ENCODE measurements at places on chromosomes 4 and X. TPM values are rescaled to one million over a fixed set of nuclear protein-coding genes. Genes with fewer than 3 reads are reported as not detected.

Gene IL13RA2
- 0.83 TPM for total RNA-seq

Gene CPLX1
- total RNA-seq: 6.7 TPM

Gene NXF2
- total RNA-seq: not detected

Gene CENPVL2
- not detected for total RNA-seq

Gene SSX3
- not detected for total RNA-seq

Gene PNMA5
- not detected for total RNA-seq

Gene SMAD1
- 43.7 TPM for total RNA-seq

Gene ZBTB49
- 11.9 TPM for total RNA-seq

Gene UGT2B11
- total RNA-seq: not detected

Gene ABCG2
- total RNA-seq: 6.3 TPM

Gene ATP8A1
- 12.5 TPM for total RNA-seq

Gene EDA
- total RNA-seq: 4.8 TPM

DNA sequence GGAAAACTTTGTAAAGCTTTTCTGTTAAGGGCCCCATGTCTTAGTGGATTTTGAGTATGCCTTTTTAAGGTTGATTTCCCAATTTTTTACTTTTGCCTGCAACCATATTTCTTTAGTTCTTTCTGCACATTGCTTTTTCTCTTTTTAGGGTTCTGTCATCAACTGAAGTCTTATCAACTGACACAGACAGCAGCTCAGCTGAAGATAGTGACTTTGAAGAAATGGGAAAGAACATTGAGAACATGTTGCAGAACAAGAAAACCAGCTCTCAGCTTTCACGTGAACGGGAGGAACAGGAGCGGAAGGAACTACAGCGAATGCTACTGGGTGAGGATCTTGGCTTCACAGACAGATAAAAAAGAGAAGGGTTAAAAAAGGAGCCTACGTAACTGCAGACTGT, 27.8 kb downstream of the TAF1 start:
- DNase-seq: no peak

DNA sequence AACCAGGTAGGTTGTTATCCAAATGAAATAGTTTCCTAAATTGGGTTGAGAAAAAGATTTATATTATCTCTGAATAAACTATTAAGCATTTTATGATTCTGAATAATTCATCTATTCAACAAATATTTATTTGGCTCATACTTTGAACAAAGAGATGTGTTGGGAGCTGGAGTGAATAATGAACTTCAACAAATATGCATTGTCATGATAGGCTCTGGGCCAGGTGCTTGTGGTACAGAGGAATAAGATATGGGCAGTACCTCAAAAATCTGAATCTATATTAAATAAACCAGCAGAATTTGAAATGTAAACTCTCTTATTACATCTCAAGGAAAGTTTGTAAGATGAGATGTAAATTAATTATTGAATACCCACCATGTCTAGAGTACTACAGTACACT, 75.7 kb upstream of the DCLK2 start:
- DNase-seq: no peak

DNA sequence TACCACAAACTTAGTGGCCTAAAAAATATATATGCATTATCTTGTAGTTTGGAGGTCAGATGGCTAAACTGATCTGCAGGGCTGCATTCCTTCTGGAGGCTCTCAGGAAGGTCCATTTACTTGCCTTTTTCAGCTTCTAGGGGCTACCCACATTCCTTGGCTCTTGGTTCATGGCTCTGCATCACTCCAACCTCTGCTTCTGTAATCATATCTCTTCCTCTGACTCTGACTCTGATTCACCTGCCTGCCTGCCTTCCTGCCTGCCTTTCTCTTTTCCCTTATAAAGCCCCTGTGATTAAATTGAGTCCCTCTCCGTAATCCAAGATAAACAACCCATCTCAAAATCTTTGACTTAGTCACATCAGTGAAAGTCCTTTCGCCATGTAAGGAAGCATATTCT, 25.0 kb upstream of the FRMPD4 start:
- DNase-seq: no peak

GRCh38 chr4:56701161-56701480, 20.0 kb upstream of the HOPX start:
- no peak for DNase-seq

- no peak for DNase-seq
Observed at GRCh38 chr4:161186750-161187149, 977.0 kb downstream of the FSTL5 start.

DNA sequence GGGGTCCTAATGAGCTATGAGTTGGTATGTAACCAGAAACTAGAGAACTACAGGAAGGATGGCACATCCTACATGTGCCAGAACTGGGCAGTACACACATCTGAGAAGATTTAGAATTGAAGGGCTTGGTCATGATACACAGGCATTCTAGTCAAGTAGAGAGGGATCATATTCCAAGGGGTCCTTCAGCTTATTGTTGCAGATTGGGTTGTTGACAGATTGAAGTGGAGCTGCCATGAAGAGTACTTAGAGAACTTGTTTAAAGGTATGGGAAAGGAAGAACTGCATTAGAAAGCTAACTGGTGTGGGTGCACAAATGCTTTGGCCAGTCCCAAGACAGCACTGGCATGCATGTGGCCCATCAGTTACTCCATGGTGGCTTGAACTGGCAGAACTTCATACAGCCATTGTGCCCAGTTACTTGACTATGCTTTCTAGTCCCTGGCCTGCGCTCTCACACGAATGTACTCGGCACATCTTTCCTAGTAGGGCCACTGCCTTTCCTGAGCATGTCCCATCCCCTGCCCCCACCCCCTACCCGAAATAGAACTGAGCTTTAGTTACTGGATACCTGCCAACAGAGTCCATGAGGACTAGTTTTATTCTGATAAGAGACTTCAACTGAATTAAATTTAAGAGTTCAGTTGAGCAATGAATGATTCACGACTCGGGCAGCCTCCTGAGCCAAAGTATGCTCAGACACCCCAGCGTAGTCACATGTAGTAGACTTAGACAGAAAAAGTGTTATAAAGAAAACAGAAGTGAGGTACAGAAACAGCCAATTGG, 64.0 kb downstream of the CCNG2 start:
- DNase-seq: no peak

GRCh38 chr4:26424838-26425237, 65.4 kb downstream of the CCKAR start:
- DNase-seq: no peak

DNA sequence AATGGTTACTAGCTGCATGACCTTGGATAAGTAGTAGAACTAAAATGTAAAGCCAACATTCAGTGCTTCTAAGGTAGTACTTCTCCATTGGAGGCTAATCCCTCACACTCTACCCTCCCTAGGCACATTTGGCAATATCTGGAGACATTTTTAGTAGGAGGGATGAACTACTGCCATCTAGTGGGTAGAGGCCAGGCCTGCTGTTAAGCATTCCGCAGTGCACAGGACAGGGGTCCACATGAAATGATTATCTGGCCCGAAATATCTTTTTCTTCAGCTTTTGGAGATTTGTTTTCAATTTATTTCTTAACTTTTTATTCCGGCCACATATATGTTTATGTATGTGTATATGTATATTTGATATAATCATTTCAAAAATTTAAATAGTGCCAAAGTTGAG, 36.0 kb upstream of the SPANXC start:
- DNase-seq: no peak

GRCh38 chr4:155795991-155796390, 37.2 kb downstream of the GUCY1B1 start:
- no peak for DNase-seq

DNA sequence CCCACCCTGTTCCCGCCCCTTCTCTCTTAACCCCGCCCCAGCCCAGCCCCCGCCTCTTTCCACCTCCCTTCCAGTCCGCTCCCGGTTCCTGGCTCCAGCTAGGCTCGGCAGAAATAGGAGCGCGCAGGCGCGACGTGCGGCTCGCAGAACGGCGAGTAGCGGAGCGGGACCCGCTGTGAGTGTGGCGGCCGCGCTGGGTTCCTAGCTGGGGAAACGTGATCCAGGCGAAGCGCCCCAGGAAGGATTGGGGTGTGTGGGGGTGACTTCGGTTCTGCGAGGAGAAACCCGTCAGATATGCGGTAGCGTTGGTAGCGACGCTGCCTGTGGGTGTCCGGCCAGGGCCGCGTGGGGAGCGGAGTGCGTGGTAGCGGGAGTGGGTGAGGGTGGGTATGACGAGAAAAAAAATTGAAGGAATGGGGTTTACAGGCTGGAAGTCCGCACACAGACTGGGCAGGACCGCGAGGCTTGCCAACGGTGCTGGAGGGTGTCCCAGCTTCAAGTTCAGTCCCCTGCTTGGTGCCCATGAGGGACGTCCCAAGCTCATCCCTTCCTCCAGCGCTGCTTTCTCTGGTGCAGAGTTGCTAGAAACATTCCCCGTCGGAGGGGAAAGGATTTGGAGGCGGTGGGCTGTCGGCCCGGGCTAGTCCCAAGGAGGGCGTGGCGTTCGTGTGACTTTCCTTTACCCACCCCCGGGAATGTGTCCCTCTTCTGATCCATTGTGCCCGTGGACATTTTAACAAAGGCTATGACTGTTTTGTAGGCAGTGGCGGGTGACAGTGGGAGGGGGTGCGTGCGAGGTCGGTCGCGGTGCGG, at the start of gene PRRG1:
Gene PRRG1, plus strand, starts transcription at position 144 of the 813 bp plus-strand sequence. CDS start 56,886 bp downstream, outside the sequence.
- DNase-seq: peak; percentile 73

DNA sequence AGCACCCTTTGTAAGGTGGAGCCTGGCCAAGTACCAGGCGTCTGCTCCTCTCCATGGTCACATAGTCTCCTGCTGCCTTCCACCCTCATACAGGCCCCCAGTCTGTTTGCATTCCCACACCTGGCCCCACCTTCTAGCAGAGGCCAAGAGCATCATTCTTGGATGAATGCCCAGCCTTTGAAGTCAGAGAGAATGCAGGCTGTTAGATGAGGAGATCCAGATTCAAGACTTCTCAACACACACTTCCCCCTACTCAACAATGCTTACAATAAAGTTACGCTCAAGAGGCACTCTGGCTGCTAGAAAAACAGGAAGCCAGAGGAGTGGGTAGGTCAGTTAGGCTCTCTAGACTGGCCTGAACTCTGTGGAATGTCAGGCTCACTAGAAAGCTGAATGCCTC, 43.3 kb downstream of the SHROOM4 start:
- no peak for DNase-seq

DNA sequence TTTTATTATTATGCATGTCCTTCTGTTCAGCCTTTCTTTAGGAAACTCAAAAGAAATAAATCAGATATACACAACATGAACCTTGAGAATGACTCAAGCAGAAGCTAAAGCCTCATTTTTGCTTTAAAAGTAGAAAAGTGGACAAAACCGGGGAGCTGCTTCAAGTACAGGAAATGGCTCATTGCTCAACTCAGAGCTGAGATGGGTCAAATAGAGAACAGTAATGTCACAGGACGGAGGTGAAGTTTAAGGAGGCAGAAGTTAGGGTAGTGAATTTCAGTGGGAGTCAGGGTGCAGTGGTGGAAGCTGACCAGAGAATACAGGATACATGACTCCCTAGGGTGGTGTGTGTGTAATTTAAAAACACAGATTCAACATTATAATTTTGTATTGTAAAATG, 22.2 kb downstream of the PHKA2 start:
- no peak for DNase-seq

- DNase-seq: no peak
Observed at GRCh38 chr4:36574816-36575215, 293.4 kb downstream of the DTHD1 start.

GRCh38 chrX:47564438-47565085, 3.6 kb downstream of the ARAF start:
- no peak for DNase-seq

DNA sequence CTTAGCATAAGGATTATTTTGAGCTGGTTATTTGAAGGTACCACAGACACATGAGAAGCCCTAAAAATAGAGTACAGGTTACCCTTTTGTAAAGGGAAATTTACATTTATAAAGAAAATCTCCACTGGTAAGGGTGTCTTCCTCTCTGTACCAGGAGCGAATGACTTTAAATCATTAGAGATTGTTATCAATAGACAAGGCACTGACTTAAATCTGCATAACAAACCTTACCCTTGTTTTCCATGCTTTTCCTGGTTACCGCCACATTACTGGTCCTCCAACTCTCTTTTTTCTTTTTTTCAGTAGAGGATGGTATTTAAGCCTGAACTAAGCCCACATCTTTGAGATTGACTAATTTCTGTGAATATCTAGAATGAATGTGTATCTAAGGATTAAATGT, 129.8 kb downstream of the SLC7A11 start:
- no peak for DNase-seq

GRCh38 chr4:78323439-78323838, 228.1 kb upstream of the ANXA3 start:
- DNase-seq: no peak

DNA sequence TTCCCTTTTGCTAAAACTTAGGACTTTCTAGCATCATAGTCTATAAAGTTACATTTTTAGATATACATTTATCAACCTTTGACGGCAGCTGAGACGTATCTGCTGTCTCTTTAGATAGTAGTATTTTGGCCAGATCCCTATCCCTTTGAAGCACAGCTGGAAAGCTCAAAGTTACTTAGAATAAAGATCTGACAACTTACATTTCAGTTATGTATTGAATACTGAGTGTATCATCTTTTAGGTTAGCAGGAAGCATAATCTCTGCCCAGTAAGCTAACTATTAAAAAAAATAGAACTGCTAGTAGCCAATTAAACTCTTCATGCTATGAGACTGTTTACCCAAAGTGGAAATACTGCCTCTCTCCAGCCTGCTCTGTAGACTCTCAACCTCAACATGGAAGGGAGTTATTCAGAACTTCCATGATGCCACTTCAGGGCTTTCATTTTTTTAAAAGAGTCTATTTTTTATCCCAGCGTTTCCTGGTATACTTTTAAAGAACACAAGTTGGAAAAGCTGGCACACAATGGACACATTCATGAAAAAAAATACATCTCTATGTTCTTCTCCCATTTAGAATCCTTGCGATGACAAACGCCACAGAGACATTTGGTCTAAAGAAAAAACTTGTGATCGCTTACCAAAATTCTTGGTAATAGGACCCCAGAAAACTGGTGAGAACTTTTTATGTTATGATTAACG, 126.3 kb downstream of the PRSS12 start:
- no peak for DNase-seq

GRCh38 chr4:145760961-145761929, 81.3 kb downstream of the C4orf51 start:
- DNase-seq: no peak

DNA sequence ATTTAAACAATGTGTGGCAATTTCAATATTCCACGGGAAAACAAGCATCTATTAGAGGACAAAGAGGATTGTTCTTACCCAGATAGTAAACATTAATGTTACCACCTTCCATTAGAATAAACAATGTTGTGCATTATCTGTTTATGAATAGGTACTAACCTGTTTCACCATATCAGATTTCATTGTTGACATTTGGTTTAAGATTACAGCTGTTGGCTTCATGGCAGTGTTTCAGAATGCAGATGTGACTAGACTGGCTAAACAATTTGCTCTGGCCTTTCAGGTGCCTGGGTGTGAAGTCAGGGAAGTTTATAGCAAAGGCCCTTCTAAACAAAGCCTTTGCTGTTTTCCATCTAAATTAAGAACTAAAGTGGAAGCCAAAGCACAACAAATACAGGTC, 464.7 kb upstream of the FAM47C start:
- DNase-seq: no peak

- DNase-seq: no peak
Observed at GRCh38 chr4:125097729-125098128, 217.0 kb upstream of the FAT4 start.
